ENCODE measurements at places on chromosomes 1 and 21. TPM values are rescaled to one million over a fixed set of nuclear protein-coding genes. Genes with fewer than 3 reads are reported as not detected.

The TMEM9 gene
- total RNA-seq = 47.9 TPM

The TSPEAR gene
- total RNA-seq = 0.27 TPM

DNA sequence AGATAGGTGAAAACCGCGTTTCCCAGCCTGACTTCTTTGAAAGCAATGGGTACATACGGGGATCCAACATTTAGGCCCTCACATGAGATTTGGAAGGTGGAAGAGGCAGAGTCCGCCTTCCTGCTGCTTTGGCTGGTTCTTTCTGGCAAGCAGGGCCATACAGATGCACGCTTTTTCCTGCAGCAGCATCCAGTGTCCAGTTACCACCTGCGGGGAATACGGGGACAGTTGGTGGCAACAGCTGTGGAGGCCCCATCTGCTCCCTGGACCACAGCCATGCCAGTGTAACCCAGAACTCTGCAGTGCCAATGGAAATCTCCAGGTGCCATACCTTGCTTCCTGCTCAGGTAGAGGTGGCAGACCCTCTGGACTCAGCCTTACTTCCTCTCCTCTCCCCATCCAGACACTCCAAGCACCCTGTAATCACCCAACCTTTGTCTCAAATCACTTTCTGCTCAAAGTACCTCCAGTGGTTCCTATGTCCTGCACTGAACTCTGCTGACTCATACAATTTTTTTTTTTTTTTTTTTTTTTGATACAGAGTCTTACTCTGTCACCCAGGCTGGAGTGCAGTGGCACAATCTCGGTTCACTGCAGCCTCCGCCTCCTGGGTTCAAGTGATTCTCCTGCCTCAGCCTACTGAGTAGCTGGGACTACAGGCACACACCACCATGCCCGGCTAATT is 68.3 kb downstream of the SLC16A1 start:
- no peaks in the 10 kb centered on the region for H3K36me3 ChIP-seq
- H3K27ac ChIP-seq = no peak overlapping the region
- H3K4me3 ChIP-seq = no peak overlapping the region

GRCh38 chr21:33492571-33492970 is 1.1 kb upstream of the DNAJC28 start:
- H3K4me1 ChIP-seq = peaks cover 14% of the 10 kb centered on the region
- H3K36me3 ChIP-seq = no peaks in the 10 kb centered on the region
- no peak overlapping the region for H3K27ac ChIP-seq
- H3K27me3 ChIP-seq = no peaks in the 10 kb centered on the region
- H3K4me3 ChIP-seq = no peak overlapping the region

DNA sequence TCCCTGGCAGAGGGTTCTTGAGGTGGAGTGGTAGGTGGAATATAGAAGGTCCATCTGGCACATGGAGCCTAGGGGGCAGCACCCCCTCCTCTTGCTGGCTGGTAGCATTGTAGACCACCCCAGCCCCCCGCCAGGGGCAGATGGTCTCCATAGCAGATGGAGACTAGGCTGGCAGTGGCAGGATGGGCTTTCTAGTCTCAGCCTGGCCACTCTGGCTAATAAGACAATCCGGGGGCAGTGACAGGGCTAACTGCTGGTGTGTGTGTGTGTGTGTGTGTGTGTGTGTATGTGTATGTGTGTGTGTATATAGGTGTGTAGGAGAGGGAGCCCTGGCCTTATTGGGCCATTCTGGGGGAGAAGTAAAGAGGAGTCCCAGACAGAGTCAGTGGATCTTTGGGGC is 16.1 kb downstream of the UTP11 start:
- H3K36me3 ChIP-seq = peaks cover 25% of the 10 kb centered on the region
- no peak for DNase-seq
- H3K4me1 ChIP-seq = peaks cover 28% of the 10 kb centered on the region
- H3K27me3 ChIP-seq = peaks cover 7% of the 10 kb centered on the region
- no peak overlapping the region for H3K4me3 ChIP-seq
- no peak overlapping the region for H3K27ac ChIP-seq

DNA sequence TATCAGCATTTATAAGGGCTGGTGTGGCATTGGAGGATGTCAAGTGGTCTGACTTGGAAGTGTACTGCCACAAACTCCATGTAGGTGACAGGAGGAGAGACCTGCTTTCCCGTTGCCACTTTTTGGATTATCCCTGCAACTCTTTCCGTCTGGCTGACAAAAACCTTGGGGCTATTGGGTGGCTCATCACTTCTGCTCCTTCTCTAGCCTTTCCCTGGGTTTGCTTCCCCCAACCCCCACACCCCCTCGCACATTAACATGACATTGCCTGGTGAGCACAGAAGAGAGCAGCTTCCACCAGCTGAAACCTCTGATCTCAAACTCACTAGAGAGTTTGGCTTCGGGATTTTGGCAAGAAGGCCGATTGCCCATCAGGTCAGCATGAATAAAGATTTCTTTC is 39.2 kb downstream of the PROX1 start:
- no peak overlapping the region for H3K27ac ChIP-seq
- H3K36me3 ChIP-seq = no peaks in the 10 kb centered on the region
- no peak overlapping the region for H3K4me3 ChIP-seq
- no peaks in the 10 kb centered on the region for H3K27me3 ChIP-seq
- DNase-seq = no peak

- no peaks in the 10 kb centered on the region for H3K36me3 ChIP-seq
- no peak overlapping the region for H3K4me3 ChIP-seq
- H3K27me3 ChIP-seq = peaks cover 31% of the 10 kb centered on the region
- DNase-seq = no peak
Measured at GRCh38 chr1:11354893-11355553, 82.0 kb downstream of the UBIAD1 start.

DNA sequence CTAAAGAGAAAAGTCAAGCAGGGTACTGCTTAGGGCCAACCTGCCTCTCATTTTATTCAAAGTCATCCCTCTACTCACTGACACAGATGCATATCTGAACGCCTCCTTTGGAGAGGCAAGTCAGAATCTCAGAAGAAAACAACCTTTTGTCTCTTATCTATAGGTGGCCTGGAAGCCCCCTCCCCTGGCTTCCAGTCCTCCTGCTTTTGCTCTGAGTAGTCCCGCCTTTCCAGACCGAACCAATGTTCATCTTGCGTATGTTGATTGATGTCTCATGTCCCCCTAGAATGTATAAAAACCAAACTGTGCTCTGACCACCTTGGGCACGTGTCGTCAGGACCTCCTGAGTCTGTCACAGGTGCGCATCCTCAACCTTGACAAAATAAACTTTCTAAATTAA is 81.8 kb downstream of the WDR4 start:
- no peaks in the 10 kb centered on the region for H3K4me1 ChIP-seq
- no peak overlapping the region for H3K4me3 ChIP-seq
- no peak overlapping the region for H3K27ac ChIP-seq
- peaks cover 4% of the 10 kb centered on the region for H3K27me3 ChIP-seq
- DNase-seq = no peak

The ATP5IF1 gene
- total RNA-seq = 109 TPM

Measured in lower lobe of right lung (tissue), 2 donors.